Right atrium auricular region (tissue), 2 donors: ENCODE measurements at places on chromosomes 11 and 22. TPM values are rescaled to one million over a fixed set of nuclear protein-coding genes. Genes with fewer than 3 reads are reported as not detected.

KCNJ5 gene
- 23.3 TPM for total RNA-seq

- no peak for DNase-seq
Measured at GRCh38 chr22:37287550-37287951, 5.2 kb downstream of the CYTH4 start.

- no peak for DNase-seq
Measured at GRCh38 chr22:19607192-19608002, 83.2 kb upstream of the CLDN5 start.

GRCh38 chr11:61587541-61587941, 6.7 kb upstream of the SYT7 start:
- no peak for DNase-seq

- no peak for DNase-seq
Measured at GRCh38 chr11:98940913-98941312, 79.8 kb upstream of the CNTN5 start.

- DNase-seq, result no peak
Measured at GRCh38 chr11:132068556-132068955, 698.1 kb downstream of the NTM start.

DNA sequence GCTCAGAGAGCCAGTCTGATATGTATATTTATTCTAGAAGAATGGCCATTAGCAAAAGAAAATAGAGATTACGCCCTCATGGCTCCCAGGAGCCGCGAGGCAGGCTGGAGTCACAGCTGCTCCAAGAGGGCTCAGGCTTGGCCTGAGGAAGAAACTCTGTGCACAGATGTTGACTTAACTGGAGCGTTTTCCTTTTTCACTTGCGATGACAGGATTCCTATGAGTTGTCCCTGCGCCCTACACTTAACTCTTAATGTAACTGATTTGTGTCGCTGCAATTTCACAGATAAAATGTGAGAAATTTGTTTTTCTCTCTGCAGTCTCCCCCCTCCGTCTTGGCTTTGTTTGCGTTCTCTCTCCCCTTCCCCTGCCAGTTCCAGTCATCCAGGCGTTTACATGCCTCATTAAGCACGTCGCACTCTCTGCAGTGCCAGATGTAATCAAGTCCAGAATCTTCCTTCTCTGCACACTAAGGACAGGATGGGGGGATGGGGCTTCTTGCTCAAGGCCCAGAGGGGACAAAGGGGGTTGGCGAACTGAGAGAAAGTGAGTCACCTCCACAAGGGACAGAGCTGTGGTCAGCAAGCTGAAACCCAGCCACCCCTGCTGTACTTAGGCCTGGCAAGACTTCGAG, 1060.1 kb downstream of the NTM start:
- DNase-seq, result no peak

DNA sequence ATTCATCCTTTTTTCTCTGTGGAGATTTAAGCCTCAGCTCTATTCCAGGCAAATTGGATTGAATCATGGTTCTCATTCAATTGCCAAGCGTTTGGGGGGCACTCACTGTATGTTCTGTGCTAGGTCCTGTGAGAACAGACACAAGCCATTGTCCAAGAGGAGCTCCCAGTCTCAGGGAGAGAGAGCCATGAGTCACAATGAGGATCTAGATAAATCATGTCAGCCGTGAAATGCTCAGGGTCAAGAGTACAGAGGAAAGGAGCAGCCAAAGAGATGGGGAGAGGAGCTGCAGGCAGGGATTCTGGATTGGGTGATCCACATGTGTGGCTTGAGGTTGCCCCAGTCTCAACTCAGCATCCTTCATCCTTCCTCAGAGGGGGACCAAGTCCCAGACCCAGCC, 93.6 kb downstream of the FEZ1 start:
- no peak for DNase-seq

OR5B2 gene
- not detected for total RNA-seq

GRCh38 chr11:76841923-76842452, 18.7 kb upstream of the ACER3 start:
- DNase-seq, result no peak

DNA sequence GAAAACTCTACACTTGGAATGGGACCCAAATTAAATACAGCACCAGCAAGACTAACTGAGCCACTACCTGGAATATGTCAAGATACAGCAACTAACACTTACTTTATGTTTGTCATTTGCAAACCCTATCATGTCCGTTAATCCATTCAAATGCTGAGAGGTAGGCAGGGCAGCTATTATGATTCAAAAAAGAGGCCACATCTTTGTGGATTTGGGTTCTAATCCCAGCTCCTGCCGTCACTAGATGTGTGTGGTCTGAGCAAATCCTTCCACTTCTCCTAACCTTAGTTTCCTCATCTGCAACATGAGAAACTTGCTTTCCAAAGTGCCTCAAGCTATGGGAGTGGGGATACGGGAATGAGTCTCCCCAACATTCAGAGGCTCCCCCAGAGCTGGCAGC, 24.2 kb downstream of the FLI1 start:
- no peak for DNase-seq

- peak; percentile 97 for DNase-seq
Measured at GRCh38 chr11:45843158-45843924, 3.9 kb upstream of the CRY2 start.

- DNase-seq, result no peak
Measured at GRCh38 chr11:64568584-64569140, 22.4 kb upstream of the SLC22A12 start.

DNA sequence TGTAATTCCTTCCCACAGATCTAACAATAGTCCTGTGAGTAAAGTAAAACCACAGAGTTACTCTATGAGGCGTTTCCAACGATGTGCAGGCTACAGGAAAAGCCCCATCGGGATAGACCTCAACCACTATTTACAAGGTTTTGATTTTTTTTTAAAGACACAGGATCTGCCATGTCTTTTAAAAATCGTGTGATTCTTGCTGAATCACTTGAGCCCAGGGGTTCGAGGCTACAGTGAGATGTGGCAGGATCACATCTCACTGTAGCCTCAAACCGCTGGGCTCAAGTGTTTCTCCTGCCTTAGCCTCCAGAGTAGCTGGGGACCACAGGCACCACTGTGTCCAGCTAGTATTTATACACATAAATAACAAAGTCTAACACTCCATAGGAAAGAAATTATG, 7.8 kb downstream of the TAF1D start:
- no peak for DNase-seq

- DNase-seq, result no peak
Measured at GRCh38 chr11:119964136-119965025, 173.5 kb downstream of the TRIM29 start.

DNA sequence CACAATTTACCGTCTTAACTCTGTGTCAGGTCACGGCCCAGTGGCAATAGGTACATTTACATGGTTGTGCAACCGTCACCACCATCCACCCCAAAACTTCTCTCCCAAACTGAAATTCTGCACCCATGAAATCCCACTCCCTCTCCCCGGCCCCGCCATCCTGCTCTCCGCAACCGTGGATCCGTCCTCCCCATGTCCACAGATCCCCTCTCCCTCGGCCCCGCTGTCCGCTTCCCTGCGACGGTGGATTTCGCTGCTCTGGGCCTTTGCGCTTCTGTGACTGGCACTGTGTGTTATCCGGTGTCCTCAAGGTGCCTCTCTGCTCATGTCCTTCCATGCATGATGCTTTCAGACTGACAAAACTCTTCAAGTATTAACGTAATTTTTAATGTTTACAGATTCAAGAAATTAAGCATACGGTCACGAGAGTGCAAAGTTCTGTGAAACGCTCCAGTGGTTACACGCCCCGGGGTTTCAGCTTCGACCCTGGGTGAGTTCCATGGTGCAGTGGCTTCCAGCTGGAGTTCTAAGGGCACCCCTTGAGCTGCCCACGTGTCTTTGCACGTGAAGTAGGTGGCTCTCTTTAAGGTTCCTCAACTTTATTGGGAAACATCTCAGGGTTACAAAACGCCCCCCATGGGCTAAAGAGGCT, 76.4 kb downstream of the KCNQ1 start:
- DNase-seq, result peak; percentile 44

GRCh38 chr11:78646564-78647185, 72.0 kb upstream of the NARS2 start:
- DNase-seq, result peak; percentile 59

GRCh38 chr11:69864686-69865661, 45.8 kb upstream of the FGF3 start:
- no peak for DNase-seq

- DNase-seq, result no peak
Measured at GRCh38 chr22:29700206-29700899, 19.4 kb upstream of the CABP7 start.

SIRT3 gene
- 18.3 TPM for total RNA-seq

DNA sequence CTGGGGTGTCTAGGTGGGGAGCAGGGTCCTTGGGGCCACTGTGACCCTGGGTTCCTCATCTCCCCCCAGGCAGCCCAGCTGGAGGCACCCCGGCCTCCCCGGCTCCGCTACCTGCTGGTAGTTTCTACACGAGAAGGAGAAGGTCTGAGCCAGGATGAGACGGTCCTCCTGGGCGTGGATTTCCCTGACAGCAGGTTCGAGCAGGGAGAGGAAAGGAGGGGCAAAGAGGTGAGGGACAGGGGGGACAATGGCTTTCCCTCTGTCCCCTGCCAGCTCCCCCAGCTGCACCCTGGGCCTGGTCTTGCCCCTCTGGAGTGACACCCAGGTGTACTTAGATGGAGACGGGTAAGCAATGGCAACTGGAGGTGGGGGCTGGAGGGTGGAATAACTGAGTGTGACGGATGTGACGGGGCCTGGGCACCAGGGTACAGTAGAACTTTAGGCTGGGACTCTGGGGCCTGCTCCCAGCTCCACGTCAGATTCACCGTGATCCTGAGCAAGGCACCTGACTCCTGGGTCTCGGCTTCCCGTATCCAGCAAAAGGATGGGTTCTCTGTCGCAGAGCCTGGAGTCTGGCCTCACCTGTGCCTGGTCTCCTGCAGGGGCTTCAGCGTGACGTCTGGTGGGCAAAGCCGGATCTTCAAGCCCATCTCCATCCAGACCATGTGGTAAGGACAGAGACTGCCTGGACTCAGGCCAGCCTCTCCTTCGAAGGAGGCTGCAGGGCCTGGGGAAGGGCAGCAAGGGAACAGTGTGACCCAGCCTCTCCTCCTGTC, 3.6 kb downstream of the SSH3 start:
- no peak for DNase-seq
